Activated T-helper 9 cell treated with anti-CD3 and anti-CD28 coated beads, Interleukin-2, amount 50 U/mL, for 16 hours (primary cell): ENCODE measurements at places on chromosomes 6 and 20.

DNA sequence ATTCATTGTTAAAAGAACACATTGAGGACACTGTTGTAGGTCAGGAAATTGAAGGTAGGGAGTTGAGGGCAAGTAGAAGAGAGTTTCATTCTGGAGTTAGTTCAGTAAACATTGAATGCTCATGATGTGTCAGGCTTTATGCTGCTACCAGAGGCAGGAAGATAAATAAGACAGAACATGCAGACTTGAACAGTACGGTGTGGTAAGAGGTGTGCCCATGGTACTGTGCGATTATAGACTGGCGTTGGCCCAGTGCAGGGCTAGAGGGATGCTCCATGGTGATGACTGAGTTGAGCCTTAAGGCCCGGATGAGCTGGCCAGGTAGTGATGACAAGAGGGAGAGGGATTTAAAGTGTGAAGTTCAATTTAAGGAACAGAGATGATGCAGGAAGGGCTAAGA, 50.8 kb downstream of the CARMIL1 start:
- no peak for DNase-seq

GRCh38 chr6:132270726-132271402, 130.4 kb downstream of the MOXD1 start:
- no peak for DNase-seq

- no peak for DNase-seq
These were observed 285.8 kb upstream of the SULF2 start for GRCh38 chr20:48070991-48071652.

- DNase-seq, result no peak
These were observed 21.6 kb downstream of the L3MBTL1 start for GRCh38 chr20:43529051-43529450.

GRCh38 chr20:6828794-6829423, 61.4 kb downstream of the BMP2 start:
- DNase-seq, result no peak

DNA sequence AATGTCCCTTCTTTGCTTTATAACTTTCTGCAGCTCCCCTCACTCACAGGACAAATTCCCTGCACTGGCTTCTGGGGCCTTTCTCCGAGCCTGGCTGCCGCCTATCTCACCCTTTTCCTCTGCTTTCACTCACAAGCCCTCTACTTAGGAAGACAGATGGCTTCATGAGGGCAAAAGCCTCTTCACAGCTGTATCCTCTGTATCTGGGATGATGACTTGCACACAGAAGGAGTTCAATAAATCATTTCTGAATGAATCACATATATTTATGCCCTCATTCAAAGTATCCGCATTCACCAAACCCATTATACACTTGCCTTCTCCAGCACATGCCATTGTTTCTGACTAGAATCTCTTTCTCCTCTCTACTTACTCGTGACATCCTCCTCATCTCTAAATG, 159.0 kb upstream of the RIPOR2 start:
- no peak for DNase-seq

GRCh38 chr20:49964964-49965780, 17.6 kb upstream of the SNAI1 start:
- DNase-seq, result no peak

DNA sequence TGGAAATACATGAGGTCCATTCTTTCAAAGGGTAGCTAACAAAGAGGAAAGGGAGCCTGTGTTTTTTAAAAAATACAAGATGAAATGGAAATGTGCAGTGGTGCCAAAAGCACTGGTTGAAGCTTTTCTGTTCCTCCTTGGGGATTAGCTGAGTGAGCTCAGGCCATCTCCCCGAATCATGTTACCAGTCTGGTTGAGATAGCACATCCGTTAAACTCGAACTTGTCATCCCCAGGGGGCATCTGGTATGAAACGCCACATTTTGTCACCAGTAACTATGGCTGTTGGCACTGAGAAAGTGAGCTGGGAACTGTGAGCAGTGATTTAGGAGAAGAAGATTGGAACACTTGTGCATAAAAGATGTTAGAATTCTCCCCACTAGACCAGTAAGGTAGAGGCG, 196.2 kb downstream of the SAMD5 start:
- no peak for DNase-seq

- DNase-seq, result no peak
These were observed 132.7 kb upstream of the TCF21 start for GRCh38 chr6:133756078-133756695.

- DNase-seq, result no peak
These were observed 394 bp downstream of the AKAP12 start for GRCh38 chr6:151240036-151240685.

DNA sequence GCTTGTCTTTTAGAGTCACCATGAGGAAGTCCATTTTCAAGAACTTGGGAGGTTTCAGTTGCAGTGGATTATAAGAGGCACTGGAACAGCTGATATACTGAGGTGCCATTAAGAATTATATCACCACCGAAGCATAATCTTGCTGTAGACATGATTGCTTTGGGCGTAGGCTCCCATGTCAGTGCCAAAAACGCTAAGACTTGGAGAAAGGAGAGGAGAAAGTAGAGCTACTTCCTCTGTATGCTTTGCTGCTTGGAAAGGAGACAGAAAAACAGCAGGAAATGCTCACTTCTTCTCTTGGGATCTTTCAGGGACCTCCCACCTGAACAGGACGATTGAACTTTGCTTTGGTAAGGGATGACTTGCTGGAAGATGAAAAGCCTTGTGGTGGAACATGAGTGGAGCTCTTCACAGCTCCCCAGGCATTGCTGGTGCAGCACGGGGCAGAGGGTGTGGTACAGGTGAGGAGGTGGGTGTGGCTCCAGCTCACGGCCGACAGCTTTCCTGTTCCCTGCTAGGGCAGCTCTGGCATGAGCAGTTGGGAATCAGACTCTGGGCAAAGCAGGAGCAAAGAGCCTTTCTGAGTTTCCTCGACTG, 190.4 kb upstream of the JAG1 start:
- DNase-seq, result no peak

GRCh38 chr20:33320006-33320405, 37.0 kb downstream of the BPIFB1 start:
- DNase-seq, result no peak

DNA sequence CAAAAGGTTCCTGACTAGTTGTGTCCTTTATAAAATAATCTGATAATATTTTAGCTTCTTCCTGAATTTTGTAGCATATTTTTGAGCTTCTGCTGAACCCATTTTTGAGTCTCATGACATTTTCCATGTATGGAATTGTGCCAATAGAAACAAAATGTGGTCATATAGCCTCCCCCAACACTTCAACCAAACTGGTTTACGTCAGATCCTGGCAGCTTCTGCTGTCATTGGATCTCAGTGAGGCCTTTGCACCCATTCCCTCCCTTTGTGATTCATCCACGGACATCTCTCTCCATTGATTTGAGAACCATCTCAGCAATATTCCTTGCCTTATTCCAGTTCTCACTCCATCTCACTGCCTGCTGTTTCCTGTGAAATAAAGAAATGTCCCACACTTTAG, 166.0 kb upstream of the PROKR2 start:
- DNase-seq, result no peak

GRCh38 chr6:169428532-169428931, 174.9 kb upstream of the THBS2 start:
- no peak for DNase-seq

- DNase-seq, result no peak
These were observed 21.2 kb upstream of the SLC22A2 start for GRCh38 chr6:160279850-160280249.

DNA sequence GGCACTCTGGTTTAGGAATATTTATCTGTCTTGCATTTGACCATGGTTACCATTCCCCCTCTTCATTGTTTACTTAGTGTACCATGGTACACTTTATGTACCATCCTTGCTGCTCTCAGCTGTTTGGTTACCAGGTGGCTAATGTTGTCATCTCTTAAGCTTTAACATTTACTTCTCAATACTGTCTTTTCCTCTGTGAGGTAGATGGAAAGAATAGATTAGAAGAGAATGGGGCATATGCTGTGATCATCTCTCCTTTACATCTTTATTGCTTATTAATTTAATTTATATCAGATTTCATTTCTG, 109.2 kb downstream of the NCOA3 start:
- no peak for DNase-seq

- no peak for DNase-seq
These were observed 47.2 kb upstream of the NCOA3 start for GRCh38 chr20:47454298-47455132.

GRCh38 chr20:57968120-57968519, 258.3 kb upstream of the PMEPA1 start:
- no peak for DNase-seq

DNA sequence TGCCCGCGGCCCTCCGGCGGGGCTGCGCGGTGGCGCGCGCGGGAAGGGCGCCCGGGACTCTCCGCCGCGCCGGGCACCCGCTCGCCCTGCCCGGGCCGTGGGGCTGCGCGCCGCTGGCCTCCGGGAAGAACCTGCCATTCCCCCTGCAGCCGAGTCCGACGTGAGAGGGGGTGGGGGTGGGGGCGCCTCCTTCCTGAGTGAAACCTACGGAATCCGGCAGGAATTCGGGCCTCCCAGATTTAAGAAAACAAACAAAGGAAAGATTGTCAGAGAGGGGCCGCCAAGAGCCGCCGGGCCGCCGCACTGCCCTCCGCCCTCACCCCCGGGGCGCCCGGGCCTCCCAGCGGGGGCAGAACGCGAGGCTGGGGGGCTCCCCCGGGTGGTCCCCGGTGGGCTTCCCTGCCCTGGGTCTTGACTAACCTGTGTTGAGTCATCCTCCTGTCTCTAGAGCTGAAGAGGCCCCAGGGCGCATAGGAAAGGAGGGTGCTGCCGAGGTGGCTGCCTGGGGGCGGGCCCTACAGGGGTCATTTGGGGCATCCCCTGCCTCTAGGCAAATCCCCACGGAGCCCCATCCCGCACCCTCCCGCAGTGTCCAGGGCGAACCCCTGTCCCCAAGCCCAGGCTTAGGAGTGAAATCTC, 42.2 kb upstream of the FOXP4 start:
- no peak for DNase-seq

GRCh38 chr6:33390767-33391277, 801 bp upstream of the KIFC1 start:
- DNase-seq, result no peak

DNA sequence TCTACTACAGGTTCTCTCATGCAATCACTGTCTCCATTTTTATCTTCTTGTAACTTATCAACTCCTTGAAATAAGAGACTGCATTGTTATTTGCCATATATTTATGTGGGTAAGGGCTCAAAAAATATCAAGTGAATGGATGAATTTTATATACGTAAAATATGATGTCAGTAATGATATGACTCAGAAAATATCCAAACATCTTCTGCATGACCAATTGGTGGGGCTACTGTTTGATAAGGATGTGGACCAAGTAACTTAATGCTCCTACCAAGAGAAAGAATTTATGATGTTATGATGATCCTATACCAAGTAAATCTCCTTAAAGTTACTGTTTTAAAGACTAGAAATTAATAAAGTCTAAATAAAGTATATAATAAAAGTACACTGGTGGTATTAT, 103.7 kb downstream of the OGFRL1 start:
- no peak for DNase-seq

- DNase-seq, result no peak
These were observed 35.2 kb downstream of the NDUFAF5 start for GRCh38 chr20:13819885-13820645.

DNA sequence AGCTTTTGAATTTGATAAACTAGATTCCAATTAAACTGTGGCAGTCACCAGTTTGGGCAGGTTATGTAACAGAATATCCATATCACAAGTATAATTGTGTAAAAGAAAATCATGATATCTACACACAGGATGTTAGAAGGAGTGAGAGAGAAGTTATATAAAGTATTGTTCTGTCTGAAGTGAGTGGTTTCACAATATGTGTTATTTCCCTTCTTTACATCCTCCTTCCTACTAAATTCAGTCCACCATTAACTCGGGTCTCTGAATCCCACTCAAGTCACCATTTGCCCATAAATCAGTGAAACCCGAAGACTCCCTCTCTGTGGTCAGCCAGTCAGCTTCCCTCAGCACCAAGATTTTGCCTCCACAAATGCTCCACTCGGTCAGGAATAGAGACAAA, 796 bp downstream of the HLA-DQB1 start:
- no peak for DNase-seq

- no peak for DNase-seq
These were observed 72.4 kb downstream of the TRDN start for GRCh38 chr6:123564361-123564760.

DNA sequence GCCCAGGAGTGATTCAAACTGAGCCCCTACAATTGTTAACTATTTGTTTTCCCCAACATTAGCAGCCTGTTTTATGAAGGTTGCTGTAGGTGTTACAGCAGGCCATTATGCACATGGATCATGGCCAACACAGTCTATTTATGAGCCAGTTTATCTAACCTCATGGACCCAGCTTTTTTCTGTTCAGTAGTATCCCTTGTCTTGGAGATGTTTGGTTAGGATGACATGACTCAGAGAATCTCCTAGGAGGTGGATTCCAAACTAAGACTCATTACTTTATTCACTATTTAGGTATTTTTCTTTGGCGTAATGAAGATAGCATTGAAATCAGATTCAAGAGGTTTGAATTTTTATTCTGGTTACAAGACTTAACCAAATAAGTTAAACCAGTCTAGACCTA, 62.8 kb upstream of the TFB1M start:
- DNase-seq, result no peak

- DNase-seq, result no peak
These were observed 81.2 kb downstream of the NFATC2 start for GRCh38 chr20:51461306-51461705.

DNA sequence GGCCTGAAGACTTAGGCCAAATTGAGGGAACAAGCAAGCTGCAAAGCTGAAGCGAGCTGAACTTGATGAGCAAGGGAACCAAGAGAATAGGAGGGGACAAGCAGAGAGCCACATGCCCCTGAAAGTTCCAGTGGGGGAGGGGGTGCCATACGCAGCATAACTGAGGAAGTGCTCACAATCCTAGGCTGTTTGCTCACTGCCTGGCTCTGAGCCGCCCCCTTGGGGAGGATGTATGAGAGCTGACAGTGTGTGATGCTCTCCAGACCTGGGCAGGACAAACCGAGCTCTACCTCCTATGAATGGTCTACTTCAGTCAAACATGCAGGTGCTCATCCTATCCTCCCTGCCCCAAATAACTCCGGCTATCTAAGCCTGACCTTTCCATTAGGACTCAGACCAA, 52.1 kb downstream of the FAXC start:
- no peak for DNase-seq

DNA sequence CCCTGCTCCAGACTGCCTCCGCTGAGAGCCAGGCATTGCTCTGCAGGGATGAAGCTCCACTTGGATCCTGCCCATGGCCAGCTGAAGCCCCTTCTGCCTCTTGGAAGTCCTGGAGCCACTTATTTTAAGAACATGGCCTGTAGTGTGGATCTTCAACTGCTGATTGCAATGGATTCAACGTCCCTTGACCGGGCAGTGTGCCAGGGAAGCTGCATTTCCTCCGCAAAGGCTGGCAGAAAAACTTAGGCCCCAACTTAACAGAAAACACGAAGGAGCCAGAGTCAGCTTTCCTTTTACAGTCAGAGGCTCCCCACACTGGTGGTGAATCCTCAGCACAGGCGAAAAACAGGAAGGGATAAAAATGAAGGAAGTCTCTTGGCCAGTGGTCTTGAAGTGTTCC, 26.3 kb upstream of the FOXQ1 start:
- no peak for DNase-seq
